ENCODE measurements at places on chromosomes 6 and 20.

- no peak for ATAC-seq
These were observed 31.4 kb upstream of the FRMD1 start for GRCh38 chr6:168110437-168110836.

DNA sequence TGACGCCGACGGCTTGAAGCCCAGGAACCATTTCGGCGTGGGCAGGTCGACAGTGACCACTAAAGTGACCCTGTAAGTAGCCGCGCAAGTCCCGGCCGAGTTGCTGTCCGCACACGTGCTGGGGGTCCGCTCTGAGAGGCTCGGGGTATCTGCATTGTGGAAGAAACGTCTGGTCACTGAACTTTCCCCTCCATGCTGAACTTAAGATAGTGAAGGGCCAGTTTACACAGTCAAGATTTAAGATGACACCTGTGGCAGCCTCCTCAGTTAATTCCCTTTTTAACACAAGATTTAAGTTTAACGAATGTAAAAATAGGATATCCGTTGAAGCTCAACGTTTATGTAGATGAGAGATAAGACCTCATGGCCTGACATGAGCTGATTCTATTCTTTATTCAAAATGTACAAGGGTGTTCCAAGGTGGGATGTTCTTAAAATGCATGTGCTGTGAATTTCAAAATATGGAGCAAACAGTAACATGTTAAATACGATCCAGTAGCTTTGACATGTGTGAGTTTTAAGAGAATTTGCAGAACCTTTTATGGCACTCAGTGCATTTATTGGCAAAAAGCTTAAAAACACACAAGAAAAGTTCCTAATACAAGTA lies 116.2 kb downstream of the RTN4IP1 start:
- no peak for ATAC-seq

DNA sequence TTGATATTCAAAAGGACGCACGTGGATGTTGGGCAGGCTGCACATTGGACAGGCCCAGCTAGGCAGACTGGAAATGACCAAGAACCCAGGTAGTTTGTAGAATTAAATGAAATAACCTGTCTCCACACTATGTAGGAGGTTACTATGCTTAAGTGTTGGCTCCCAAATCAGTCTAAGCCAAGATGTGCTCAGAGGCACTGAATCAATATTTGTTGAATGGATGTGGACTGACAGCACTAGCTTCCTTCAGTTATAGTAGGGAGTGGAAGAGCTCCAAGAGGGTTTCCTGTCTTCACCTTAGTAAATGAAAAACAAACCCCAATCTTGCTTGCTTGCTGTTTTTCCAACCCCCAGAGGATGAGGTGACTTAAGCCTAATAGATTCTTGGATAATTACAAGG lies 180.5 kb downstream of the JARID2 start:
- no peak for ATAC-seq

- no peak for ATAC-seq
These were observed 2.9 kb upstream of the MYLK2 start for GRCh38 chr20:31816221-31816620.

- no peak for ATAC-seq
These were observed 93.4 kb upstream of the SLC2A12 start for GRCh38 chr6:134145786-134146185.

DNA sequence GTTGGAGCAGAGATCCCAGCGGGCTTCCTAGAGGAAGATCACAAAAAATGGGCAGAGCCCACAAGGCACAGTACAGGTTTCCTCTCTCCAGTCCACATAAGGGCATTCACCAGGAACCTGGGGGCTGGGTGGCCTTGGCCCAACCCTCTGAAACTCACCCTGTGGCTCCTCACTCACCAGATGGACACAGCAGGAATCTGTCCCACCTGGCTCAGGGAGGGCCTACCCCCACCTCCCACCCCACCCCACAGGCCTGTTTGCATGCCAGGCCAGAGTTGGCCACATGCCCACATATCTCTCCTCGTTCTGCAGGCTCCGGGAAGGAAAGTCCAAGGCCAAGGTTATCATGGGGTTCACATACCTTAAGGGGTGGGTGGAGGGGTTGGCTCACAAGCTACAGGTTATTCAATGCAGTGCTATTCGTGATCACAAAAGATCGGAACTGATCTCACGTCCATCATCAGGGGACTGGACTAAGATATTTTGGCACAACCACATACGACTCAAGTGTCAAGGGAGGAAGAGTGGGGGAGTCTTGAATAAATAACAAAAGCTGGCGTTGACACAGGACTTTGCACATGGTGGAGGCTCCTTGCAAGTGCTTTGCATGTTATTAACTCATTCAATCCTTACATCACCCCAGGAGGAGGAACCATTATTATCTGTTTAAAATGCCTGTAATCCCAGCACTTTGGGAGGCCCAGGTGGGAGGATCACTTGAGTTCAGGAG lies 13.0 kb downstream of the RIPOR3 start:
- no peak for ATAC-seq

DNA sequence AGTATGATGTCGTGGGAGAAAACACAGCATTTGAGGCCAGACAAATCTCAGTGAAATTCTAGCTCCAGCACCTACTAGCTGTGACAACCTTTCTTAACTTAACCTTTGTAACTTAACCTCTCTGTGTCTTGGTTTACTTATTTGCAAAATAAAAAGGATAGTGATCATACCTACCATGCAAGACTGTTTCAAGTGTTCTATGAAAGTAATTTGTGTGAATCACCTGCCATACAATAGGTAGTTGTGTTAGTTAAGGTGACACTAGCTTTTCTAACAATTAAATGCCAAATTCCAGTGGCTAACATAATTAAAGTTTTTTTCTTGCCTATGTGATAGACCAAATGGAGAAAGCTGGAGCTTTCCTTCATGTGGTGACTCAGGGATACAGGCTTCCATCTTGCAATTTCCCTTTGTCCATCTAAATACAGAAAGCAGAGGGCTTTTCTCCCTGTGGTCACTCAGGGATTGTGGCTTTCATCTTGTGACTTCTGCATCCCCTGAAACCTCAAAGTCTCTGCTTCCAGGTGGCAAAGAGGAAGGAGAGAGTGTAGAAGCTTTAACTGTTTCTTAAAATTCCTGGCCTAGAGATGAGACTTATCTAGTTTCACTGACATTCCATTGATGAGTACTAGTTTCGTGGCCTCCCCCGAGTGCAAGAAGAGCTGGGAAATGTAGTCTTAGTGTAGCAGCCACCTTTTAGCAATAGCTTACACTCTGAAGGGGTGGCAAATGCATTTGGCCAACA lies 311.4 kb downstream of the CLIC5 start:
- ATAC-seq = no peak

DNA sequence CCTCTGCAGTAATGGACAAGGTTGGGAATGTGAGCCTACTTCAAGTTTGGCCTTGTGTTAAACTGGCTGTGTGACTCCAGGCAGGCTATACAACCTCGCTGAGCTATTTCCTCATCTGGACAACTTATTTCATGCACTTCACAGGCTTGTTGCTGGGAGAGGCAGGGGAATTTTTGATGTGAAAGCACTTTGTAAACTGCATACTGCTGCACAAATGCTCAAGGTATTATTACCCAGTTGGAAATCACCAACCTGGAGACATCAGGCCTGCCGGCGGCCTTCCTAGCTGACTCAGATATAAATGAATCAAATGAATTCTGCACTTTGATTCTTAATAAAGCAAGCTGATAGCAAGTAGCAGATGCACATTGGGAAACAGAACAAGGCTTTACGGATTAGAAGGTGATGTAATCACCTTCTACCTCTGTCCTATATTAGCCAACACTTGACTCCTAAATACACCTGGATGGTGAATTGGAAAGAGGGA lies 10.1 kb downstream of the JARID2 start:
- ATAC-seq = no peak

- ATAC-seq = no peak
These were observed at the start of gene TCF21 for GRCh38 chr6:133888929-133889556. Gene TCF21, plus strand, starts transcription at chr6:133889113. Its CDS starts 285 bp downstream, at chr6:133889398.

- ATAC-seq = no peak
These were observed 31.8 kb upstream of the PBOV1 start for GRCh38 chr6:138250053-138250452.

DNA sequence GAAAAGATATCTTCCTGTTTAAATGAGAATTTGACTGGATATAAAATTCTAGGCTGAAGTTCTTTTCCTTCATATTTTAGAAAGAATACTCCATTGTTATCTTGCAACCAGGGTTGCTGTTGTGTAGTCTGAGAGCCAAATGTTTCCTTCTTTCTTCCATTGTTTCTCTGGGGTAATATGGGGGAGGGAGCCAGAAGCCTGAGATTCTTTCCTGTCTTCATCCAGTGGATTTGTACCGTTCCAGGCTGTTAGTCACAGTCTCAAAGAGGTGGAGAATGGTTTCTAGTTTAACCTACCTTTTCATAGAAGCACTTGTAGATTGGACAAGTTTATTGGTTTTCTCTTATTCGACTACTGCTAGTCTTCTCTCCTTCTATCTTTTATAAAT lies 6.1 kb upstream of the ULBP3 start:
- ATAC-seq = no peak

- ATAC-seq = no peak
These were observed 1.4 kb downstream of the C6orf132 start for GRCh38 chr6:42140756-42141602.

GRCh38 chr6:153435787-153436186 lies 304.7 kb upstream of the RGS17 start:
- ATAC-seq = no peak

DNA sequence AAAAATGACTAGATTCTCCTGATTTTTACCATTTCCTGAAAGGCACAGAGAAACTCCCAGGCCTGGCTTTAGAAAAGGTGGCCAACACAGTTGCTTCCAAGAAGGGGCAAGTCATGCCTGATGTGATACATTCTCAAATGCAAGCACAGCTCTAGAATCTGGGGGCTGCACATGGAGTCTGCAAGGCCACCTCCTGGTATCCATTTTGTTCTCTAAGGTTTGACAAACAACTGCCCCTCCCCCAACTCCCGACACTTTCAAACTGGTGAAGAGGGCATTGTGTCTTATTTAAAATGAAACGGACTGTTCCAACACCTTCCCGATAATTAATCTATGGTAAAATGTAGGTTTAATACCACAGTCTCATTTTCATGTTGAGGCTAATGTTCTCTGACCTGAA lies 220.2 kb upstream of the CEP162 start:
- ATAC-seq = no peak

DNA sequence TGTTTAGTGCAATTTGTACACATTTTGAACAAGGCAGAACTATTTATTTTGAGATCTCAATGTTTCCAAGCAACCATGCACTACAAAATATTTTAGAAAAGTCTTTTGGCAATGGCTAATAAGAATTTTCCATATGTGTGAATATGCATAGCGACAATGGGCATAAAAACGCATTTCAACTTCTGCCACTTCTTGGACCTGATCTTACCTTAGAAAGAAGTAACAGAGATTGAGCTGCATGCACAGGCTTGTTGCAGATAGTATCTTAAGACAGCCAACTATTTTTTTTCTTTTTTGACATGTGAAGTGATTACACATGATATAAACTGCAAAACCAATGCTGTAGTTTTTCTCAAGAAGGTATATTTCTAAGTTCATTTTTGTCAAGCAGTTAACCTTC lies 210.4 kb upstream of the PHACTR1 start:
- ATAC-seq = no peak

- ATAC-seq = no peak
These were observed 53.4 kb downstream of the BMP5 start for GRCh38 chr6:55822005-55822404.

- ATAC-seq = no peak
These were observed 39.2 kb upstream of the RNF8 start for GRCh38 chr6:37314487-37315156.

- ATAC-seq = no peak
These were observed 159.4 kb downstream of the PHF3 start for GRCh38 chr6:63795006-63795405.

- ATAC-seq = peak; percentile 99
These were observed 11.5 kb downstream of the PMEPA1 start for GRCh38 chr20:57698116-57698866.

DNA sequence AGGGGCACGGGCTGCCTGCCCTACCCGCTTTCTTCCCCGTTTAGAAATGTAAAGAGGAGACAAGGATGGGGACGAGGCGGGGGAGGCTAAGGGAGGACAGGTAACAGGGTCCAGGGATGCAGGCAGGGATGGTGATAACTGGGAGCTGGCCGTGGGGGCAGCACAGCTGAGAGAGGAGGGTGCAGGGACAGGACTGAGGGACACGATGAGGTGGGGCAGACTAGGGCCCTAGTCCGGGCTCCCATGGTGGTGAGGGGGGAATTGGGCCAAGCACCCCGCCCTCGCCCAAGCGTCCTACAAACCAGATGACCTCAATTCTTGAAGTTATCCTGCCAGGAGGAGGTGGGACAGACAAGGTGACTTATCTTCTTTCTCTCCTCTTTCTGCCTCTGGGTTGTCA lies 44.4 kb upstream of the MDFI start:
- no peak for ATAC-seq

- ATAC-seq = no peak
These were observed 61.9 kb downstream of the TOX2 start for GRCh38 chr20:43976547-43976946.

GRCh38 chr20:37323985-37324384 lies 22.0 kb upstream of the SRC start:
- ATAC-seq = no peak

DNA sequence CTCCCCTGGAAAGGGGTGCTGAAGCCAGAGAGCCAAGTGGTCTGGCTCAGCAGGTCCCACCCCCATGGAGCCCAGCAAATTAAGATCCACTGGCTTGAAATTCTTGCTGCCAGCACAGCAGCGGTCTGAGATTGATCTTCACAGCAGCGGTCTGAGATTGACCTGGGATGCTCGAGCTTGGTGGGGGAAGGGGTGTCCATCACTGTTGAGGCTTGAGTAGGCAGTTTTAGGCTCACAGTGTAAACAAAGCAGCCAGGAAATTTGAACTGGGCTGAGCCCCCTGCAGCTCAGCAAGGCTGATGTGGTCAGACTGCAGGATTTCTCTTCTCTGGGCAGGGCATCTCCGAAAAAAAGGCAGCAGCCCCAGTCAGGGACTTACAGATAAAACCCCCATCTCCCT lies 41.3 kb upstream of the B3GAT2 start:
- ATAC-seq = no peak

- ATAC-seq = no peak
These were observed 5.3 kb upstream of the CCM2L start for GRCh38 chr20:32004963-32005362.

- ATAC-seq = no peak
These were observed 37.6 kb downstream of the GSTA2 start for GRCh38 chr6:52725535-52726192.

DNA sequence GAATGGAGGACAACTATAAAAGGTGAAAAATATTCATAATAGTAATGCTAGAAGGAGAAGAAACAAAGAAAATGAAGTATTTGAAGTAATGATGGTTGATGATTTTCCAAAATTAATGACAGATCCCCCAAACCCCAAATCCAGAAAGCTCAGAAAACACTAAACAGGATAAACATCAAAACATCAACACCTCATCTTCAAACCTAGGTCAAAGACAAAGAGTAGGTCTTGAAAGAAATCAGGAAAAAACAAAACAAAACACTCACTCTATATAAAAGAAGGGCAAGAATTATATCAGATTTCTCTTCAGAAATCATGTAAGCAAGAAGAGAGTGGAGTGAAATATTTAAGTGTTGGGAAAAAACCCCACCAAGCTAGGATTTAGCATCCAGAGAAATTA lies 38.7 kb downstream of the RANBP9 start:
- no peak for ATAC-seq

- ATAC-seq = no peak
These were observed 507.7 kb downstream of the PREX1 start for GRCh38 chr20:48319943-48320584.

Data from activated CD4-positive, CD25-positive, alpha-beta regulatory T cell treated with anti-CD3 and anti-CD28 coated beads, Interleukin-2, amount 50 U/mL, for 24 hours (primary cell).